ENCODE measurements at places on chromosomes 11 and 22.

DNA sequence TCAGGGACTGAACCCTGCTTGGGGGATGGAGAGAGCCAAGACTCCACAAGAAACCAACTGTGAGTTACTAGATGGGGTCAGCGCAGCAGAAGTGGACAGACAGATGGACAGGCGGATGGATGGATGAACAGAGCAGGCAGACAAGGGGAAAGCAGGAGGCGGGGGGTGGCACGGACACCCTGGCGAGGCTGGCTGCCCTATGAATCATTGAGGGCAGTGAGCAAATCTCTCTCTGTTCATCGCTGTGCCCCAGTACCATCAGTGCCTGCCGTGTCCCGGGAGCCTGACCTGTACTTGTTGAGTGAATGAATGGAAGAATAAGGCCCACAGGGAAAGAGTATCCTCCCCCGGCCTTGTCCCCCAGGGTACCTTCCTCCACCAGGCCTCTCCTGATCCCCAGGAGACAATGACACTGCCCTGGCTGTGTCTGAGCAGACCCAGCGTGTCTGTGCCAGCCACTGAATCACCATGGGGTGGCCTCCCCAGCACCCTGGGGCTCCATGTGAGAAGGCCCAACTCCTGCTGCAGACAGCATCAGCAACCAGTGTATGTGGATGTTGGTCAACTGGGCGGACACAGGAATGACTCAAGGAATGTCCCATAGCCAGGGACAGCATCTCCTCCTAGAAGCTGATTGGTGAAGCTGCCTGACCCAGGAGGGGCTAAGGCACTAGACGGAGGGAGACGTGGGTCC lies 5.1 kb upstream of the KLHL35 start:
- DNase-seq, result no peak

- DNase-seq, result no peak
Observed at GRCh38 chr22:27952779-27953178, 33.7 kb upstream of the PITPNB start.

GRCh38 chr11:2474059-2474901 lies 29.5 kb downstream of the KCNQ1 start:
- no peak for DNase-seq

DNA sequence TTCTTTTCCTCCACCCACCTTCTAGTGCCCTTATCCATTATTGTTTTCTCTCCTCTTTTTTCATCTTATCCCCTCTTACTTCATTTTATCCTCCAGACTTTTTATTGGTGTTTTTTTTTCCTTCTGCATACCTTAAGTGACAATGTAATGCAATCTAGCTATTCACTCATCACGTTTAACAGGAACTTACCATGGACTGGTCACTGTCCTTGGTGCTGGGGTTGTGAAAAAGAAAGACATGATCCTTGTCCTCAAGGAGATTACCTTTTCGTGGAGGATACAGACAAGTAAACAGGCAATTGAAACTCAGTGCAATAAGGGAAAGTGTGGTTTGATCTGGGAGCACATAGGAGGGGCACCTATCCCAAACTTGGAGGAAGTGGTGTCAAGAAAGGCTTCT lies 20.7 kb downstream of the SYT9 start:
- DNase-seq, result no peak

DNA sequence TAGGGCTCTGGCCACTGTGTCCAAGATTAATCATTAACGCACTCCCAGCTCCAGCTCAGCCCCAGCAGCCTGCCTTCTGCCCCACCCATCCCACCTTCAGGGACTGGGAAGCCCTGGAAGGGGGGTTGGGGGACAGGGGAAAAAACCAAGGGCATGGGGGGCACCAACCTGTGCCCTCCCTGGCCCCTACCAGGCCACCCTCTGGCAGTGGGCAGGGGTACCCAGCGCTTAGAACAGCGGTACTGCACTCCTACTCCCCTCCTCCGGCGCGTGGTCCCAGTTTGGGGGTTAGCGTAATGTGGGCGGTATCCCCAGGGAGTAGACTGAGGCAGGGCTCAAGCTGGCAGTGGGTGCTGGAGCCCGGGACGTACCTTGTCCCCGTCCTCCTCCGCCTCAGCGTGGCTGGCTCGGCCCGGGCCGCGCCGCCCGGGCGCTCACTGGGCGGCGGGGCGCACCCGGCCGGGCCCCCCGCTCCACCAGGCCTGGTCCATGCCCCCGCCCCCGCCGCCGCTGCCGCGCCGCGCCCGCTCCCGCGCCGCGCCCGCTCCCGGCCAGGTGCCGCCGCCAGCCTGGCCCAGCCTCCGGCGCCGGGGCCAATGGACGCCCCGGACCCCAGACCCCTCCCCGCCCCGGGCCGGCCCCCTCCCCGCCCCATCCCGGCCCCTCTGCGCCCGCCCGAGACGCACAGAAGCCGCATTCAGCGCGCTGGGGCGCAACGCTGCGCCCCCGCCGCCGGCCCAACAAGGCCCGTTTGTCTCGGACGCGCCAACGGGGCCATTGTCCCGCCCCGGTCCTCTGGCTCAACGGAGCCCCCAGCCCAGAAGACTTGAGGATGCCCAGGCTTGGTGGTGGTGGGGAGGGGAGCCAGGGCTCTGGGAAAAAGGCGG lies at the start of gene GAL3ST1:
TSS of gene GAL3ST1 (minus strand) at position 571 of the 887 bp plus-strand sequence. CDS start 17,273 bp downstream, outside the sequence.
- no peak for DNase-seq

GRCh38 chr11:76071090-76071489 lies 135.2 kb downstream of the WNT11 start:
- no peak for DNase-seq

DNA sequence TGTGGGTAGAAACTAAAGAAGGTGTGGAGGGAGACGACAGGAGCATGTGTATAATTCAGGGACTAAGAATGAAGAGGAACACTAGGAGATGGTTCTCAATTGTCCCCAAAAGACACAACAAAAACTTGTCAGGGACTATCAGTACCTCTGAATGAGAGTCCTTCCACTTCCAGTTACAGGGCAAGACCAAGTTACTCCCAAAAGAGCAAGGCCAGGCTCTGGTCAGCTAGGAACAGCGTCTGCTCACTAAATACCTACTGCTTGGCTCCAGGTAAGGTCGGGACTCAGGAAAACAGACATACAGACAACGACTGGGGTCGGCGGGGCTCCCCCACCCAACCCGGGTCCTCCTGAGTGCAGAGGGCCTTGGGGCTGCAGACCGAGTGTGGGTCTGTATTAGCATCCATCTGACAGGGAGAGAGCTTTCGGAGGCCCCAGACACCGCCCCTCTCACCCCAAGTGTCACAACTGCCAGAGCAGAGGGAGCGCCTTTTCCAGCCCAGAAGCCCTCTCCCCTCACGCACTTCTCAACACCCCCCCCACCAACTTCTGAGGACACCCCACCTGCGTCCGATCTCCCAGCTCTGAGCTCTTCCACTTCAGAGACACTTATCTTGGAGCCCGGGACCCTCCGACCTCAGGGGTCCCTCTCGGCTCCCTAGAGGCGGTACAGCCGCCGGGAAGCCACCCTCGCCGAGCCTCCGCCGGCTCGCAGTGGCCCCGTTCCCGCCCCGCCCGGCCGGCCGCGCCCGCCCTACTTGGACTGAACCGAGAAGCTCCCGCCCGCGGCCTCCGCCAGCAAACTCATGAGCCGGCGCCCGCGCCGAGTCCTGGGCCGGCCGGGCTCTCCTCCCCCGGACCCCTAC lies 522 bp downstream of the RHOG start:
- DNase-seq, result peak; percentile 62

GRCh38 chr11:59692915-59693314 lies 20.7 kb downstream of the OR10V1 start:
- DNase-seq, result no peak

DNA sequence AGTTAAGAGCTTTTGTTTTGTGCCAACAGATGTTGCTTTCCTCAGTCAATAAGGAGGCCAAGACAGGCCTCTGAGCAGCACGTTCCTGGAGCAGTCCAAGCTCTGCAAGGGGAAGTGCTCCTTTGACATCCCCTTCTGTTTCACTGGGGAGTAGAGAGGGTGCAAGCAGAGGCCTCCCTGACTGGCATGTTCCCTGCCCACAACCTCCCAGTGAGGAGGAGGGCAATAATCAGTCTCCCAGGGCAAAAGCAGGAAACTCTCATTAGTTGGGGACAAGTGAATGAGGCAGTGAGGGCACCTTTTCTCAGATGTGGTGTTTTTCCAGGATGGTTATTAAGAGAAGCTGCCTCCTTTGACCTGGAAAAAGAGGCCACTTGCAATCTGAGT lies 79.5 kb upstream of the ZBED5 start:
- no peak for DNase-seq

GRCh38 chr22:46783721-46784120 lies 21.3 kb downstream of the TBC1D22A start:
- DNase-seq, result no peak

GRCh38 chr11:113378692-113379091 lies 8.9 kb upstream of the ANKK1 start:
- no peak for DNase-seq

- DNase-seq, result no peak
Observed at GRCh38 chr11:61495801-61496601, 12.5 kb upstream of the LRRC10B start.

DNA sequence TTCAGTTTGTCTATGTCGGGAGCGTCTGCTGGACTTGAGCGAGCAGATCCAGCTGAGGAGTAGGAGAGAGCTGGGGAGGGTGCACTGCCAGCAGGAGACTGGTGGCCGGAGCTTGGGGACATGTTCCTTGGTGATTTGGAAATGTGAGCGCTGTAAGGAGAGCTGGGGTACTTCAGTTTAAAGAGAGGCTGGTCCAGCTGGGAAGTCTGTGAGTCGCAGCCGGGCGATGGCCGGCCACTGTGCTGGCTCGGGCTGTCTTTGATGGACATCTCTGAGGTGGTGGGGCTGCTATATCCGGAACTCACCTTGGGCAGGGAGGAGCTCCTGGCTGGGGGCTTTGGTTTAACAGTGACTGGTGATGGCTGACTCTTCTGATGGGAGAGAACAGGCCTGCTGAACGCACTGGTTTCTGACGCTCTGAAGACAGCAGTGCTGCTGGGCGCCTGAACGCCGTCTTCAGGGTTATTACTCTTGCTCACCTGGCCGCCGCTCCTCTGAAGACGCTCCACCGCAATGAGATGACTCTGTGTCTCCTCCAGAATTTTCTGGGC lies 63.6 kb upstream of the PITPNB start:
- DNase-seq, result no peak

DNA sequence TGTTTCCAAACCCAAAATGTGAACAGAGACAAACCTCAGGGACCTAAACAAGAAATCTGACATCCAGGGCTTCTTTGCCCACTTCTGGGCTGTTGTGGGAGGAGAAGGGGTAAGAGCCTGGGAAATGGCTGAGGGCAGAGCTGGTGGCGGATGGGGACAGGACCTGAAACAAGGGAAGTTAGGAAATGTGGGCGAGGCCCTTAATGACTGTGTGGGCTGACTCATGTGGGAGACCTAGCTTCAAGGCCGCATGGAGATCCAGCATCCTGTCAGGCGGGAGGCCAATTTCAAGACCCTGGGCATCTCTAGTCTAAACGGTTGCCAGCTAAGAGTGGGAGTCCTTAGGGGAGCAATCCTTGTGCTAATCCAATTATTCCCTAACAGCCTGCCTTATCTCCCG lies 2.1 kb upstream of the OAF start:
- DNase-seq, result no peak

DNA sequence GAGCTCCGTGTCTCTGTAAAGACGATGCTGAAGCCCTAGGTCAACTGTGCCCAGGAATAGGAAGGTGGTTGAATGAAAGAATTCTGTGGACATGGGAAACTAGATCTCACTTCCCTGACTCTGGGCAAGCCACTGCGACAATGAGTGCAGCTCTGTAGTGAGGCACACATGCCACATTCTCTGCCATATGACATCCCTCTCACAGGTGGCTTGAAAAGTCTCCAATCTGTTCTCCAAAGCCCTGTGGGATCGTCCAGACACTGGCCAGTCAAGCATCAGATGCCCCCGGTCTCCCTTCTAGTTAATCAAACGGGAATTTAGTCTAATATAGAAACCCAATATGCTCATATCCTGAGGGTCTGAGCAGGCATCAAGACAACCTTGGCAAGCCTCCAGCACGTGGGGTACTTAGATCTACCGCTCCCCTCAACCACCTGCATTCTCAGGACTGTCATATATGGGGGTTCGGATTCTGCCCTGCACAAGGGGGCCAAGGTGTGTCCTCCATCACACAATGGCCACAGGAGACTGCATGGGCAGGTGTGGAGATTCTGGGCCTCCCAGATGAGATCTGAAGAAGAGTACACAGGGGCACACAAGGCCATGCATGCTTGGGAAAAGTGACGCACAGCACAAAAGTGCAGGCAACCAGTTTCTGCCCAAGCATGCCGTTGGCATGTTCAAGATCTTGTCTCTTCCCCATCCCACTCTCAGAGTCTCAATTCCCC lies 11.9 kb downstream of the DKK3 start:
- no peak for DNase-seq

- peak; percentile 34 for DNase-seq
Observed at GRCh38 chr22:50218153-50218995, 17.6 kb downstream of the SELENOO start.

DNA sequence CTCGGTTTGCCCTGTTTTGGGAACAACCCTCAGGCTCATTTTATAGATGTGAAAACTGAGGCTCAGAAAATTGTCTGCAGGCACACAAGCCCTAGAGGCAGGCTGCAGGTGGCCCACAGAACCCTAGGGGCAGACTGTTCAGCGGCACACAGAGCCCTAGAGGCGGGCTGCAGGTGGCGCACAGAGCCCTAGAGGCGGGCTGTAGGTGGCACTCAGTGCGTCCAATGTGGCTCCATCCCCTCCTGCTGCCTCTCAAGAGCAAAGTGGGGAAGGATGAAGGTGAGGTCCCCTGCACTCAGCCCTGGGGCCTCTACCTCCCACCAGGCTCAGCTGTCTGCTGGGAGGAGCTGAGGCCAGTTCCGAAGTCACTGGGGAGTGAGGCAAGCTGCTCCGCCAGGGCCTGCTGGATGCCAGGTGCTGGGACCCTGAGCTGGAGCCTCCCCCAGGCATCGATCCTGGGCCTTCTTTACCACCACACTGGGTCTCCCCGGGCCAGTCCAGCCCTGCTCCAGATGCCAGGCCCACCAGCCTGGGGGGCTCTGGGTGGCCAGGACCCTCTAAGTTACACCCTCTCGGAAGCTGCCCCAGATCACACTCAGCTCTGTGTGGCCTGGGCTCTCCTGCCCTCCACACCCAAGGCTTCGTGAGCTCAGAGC lies 2.3 kb downstream of the ACY3 start:
- DNase-seq, result peak; percentile 85

GRCh38 chr22:27237080-27237741 lies 564.3 kb downstream of the MN1 start:
- no peak for DNase-seq

- DNase-seq, result no peak
Observed at GRCh38 chr22:45203150-45203951, 37.3 kb downstream of the KIAA0930 start.

DNA sequence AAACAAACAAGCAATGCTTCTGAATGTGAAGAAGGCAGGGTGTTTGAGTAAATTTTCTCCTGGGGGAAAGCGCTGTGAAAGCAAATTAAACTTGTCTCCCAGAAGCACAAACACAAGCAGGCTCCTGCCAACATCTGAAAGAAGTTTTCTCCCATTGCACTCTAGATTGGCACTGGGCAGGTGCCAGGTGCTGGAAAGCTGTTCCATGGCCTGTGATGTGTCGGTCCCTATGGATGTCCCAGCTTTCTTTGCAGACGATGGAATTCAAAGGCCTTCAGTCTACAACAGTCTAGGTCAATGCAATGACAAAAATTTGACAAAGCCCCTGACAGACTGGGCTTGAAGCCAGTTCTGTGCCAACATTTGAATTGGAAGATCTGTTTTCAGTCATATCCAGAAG lies 246.1 kb upstream of the NARS2 start:
- DNase-seq, result no peak

All from B cell (primary cell).